Left ventricle myocardium inferior (tissue), 1 donor: ENCODE measurements at places on chromosomes 5 and 9. TPM values are rescaled to one million over a fixed set of nuclear protein-coding genes. Genes with fewer than 3 reads are reported as not detected.

DNA sequence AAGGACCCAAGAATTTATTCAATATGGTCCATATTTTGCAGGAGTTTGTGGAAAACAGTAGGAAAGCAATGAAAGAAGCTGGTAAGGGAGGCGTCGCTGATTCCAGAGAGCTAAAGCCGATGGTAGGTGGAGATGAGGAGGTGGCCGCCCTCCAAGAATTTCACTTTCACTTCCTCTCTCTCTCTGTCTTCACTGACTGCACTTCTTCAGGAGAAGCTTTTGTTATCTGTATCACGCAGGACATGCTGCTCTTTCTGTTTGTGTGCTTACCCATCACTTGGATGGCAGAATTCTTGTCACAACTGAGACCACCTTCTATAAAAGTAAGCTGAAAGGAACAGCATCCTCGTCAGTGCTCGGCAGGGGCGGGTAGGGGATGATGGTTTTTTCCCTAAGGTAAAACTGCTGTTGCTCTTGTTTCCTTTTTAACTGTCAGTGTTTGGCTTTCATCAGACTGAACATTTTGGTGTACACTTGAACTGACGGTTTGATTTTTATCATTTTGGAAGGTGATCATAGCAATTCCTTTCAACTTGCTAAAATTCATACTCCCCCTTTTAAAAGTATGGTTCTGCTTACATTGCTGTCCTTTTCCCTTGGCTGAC lies 62.4 kb upstream of the FSD1L start:
- no peak overlapping the region for H3K27ac ChIP-seq
- H3K4me3 ChIP-seq = peak overlapping the region; percentile 41
- peak; percentile 20 for DNase-seq
- no peaks in the 10 kb centered on the region for H3K4me1 ChIP-seq

DNA sequence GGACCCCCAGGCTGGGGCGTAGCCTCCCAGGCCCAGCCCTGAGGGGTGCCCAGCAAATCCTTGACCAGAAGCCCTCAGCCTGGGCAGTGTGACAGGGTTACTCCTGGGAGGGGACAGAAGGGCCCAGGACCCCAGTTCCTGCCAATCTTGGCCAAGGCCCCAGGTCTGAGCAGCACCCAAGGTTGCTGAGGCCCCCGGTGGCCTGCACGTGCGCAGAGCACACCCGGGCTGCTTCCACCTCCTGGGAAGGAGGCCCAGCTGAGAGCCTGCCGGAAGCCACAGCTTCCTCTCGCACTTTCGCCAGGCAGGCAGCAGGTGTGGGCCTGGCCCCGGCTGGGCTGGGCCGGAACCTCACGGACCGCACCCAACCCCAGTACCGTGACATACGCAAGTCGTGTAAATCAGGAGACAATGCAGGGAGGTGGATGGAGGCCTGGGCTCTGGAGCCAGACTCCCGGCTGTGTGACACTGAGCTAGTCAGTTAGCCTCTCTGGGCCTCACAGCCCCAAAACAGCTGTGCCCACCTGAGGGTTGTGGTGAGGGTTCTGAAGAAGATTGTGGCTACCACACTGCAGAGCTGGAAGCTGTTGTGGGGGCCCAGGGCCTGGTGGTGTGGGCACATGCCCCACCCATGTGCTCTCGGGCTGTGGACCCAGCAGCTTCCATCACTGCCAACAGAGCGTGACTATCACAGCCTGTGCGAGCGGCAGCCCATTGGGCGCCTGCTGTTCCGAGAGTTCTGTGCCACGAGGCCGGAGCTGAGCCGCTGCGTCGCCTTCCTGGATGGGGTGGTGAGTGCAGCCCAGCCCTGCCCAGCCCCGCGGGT lies 5.1 kb downstream of the GRK6 start:
- H3K27me3 ChIP-seq = no peaks in the 10 kb centered on the region
- H3K4me1 ChIP-seq = peaks cover 43% of the 10 kb centered on the region
- H3K27ac ChIP-seq = peak overlapping the region; percentile 61
- peaks cover 50% of the 10 kb centered on the region for H3K36me3 ChIP-seq

SLC1A3 gene
- 144 TPM for total RNA-seq

TIFAB gene
- total RNA-seq = not detected

- H3K4me1 ChIP-seq = no peaks in the 10 kb centered on the region
- no peak overlapping the region for H3K4me3 ChIP-seq
- no peaks in the 10 kb centered on the region for H3K27me3 ChIP-seq
- H3K27ac ChIP-seq = no peak overlapping the region
- no peak for DNase-seq
These were observed 1176.7 kb upstream of the CDH9 start for GRCh38 chr5:28215091-28215490.

FOXI1 gene
- not detected for total RNA-seq

GPR150 gene
- 0.14 TPM for total RNA-seq

C9orf152 gene
- total RNA-seq = not detected

- H3K36me3 ChIP-seq = peaks cover 8% of the 10 kb centered on the region
- no peak overlapping the region for H3K4me3 ChIP-seq
- no peaks in the 10 kb centered on the region for H3K27me3 ChIP-seq
- no peaks in the 10 kb centered on the region for H3K4me1 ChIP-seq
- no peak overlapping the region for H3K27ac ChIP-seq
These were observed 181.6 kb upstream of the VLDLR start for GRCh38 chr9:2439957-2440356.

GRCh38 chr5:120362426-120362825 lies 101.7 kb upstream of the PRR16 start:
- H3K27me3 ChIP-seq = no peaks in the 10 kb centered on the region
- no peaks in the 10 kb centered on the region for H3K36me3 ChIP-seq
- H3K4me1 ChIP-seq = no peaks in the 10 kb centered on the region
- DNase-seq = no peak
- no peak overlapping the region for H3K4me3 ChIP-seq

GRCh38 chr5:103305809-103306208 lies 47.2 kb downstream of the MACIR start:
- H3K27ac ChIP-seq = no peak overlapping the region
- H3K36me3 ChIP-seq = no peaks in the 10 kb centered on the region
- no peaks in the 10 kb centered on the region for H3K27me3 ChIP-seq
- no peak overlapping the region for H3K4me3 ChIP-seq
- H3K4me1 ChIP-seq = no peaks in the 10 kb centered on the region

DNA sequence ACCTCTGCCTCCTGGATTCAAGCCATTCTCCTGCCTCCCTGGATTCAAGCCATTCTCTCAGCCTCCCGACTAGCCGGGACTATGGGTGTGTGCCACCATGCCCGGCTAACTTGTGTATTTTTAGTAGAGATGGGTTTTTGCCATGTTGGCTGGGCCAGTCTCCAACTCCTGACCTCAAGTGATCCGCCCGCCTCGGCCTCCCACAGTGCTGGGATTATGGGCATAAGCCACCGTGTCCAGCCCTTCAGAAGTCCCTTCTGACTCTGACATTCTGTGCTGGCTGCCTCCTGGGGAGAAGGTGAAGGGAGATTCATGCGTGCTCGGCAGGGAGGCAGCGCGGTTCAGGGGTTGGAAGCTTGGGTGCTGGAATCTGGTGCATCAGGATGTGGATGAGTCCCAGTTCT lies 28.8 kb downstream of the PRRX2 start:
- no peaks in the 10 kb centered on the region for H3K36me3 ChIP-seq
- DNase-seq = no peak
- peaks cover 40% of the 10 kb centered on the region for H3K27me3 ChIP-seq
- no peak overlapping the region for H3K4me3 ChIP-seq
- no peak overlapping the region for H3K27ac ChIP-seq
- peaks cover 18% of the 10 kb centered on the region for H3K4me1 ChIP-seq

PCDHGA12 gene
- 4.8 TPM for total RNA-seq

FREM1 gene
- 3.0 TPM for total RNA-seq

DNA sequence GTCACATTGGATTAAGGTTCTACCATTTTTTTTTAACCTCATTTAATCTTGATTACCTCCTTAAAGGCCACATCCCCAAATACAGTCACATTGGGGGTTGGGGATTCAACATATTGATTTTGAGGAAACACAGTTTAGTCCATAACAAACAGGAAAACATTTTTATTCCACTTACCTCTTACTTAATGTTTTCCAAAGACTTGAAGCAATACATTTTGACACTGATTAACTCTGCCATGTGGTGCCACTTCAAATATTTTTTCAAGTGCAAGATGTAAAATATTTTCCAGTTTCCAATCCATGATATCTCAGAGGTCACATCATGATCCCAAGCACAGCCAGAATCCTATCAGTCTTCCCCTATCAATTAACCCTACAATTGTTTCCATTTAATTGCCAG lies 548.0 kb downstream of the CSNK1G3 start:
- H3K27me3 ChIP-seq = no peaks in the 10 kb centered on the region
- H3K27ac ChIP-seq = no peak overlapping the region
- H3K4me3 ChIP-seq = no peak overlapping the region
- H3K36me3 ChIP-seq = no peaks in the 10 kb centered on the region
- peaks cover 18% of the 10 kb centered on the region for H3K4me1 ChIP-seq

- no peak for DNase-seq
- H3K27me3 ChIP-seq = peaks cover 47% of the 10 kb centered on the region
- H3K4me3 ChIP-seq = no peak overlapping the region
These were observed 54.0 kb upstream of the FCN1 start for GRCh38 chr9:134971696-134972095.
